Activated naive CD8-positive, alpha-beta T cell treated with anti-CD3 and anti-CD28 coated beads, Interleukin-2, amount 50 U/mL, for 24 hours (primary cell): ENCODE measurements at places on chromosomes 12 and 14.

GRCh38 chr14:33347796-33348195 lies 409.1 kb downstream of the NPAS3 start:
- no peak overlapping the region for H3K27ac ChIP-seq
- no peaks in the 10 kb centered on the region for H3K36me3 ChIP-seq
- no peak for DNase-seq

DNA sequence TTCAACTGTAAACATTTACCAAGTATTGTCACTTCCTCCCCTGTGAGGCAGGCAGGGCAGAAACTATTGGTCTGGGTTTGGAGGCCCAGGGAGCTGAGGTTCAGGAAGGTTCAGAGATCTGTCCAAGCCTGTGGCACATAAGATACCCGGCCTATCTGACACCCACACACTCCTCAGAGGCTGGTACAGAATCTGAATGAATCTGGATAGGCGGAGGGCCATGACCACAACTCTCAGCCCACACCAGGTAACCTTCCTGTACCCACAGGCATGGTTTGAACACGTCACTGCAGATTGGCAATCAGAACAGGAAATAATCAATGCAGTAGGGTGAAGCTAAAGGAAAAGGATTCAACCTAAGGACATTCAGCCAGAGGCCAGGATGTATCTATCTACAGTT lies 92.8 kb upstream of the TMCC3 start:
- H3K27ac ChIP-seq = no peak overlapping the region
- H3K27me3 ChIP-seq = peaks cover 7% of the 10 kb centered on the region
- DNase-seq = no peak
- H3K36me3 ChIP-seq = no peaks in the 10 kb centered on the region

GRCh38 chr14:59675394-59675793 lies 98.8 kb upstream of the CCDC175 start:
- H3K4me3 ChIP-seq = no peak overlapping the region
- no peaks in the 10 kb centered on the region for H3K36me3 ChIP-seq
- H3K27ac ChIP-seq = no peak overlapping the region
- peaks cover 7% of the 10 kb centered on the region for H3K27me3 ChIP-seq
- no peaks in the 10 kb centered on the region for H3K4me1 ChIP-seq

DNA sequence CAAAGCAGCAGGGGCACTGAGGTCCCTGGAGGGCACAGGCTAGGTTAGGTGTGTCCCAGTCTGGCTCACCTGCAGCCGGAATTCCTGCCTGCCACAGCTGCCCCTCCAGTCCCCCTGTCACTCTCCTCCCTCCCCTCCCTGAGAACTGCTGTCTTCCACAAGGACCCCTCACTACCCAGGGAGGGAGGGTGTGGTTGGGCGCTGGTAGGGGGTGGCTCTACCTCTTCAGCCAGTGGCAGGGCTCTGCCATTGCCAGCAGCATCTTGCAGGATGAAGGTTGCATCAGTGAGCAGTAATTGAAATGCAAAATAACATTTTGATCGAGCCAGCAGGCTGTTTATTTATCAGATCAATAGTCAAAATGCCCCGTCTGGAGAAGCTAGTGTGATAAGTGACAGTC lies 45.7 kb downstream of the ESRRB start:
- H3K27ac ChIP-seq = no peak overlapping the region
- peaks cover 8% of the 10 kb centered on the region for H3K27me3 ChIP-seq
- DNase-seq = no peak
- no peak overlapping the region for H3K4me3 ChIP-seq
- no peaks in the 10 kb centered on the region for H3K4me1 ChIP-seq

DNA sequence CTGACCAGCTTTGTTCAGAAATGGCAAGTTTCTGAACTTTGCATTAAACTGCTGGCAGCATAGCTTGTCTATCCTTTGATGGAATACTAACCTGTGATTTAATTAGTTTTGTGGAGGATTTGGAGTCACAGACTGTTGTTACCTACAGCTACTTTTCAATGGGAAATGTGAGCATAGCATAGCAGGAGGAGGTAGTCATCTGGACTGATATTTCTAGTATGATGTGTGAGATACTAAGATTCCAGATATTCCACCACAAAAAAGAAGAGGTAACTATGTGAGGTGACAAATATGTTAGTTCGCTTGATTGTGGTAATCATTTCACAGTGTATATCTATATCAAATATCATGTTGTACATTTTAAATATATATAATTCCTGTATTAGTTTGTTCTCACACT lies 833.0 kb downstream of the SLC6A15 start:
- H3K27me3 ChIP-seq = no peaks in the 10 kb centered on the region
- DNase-seq = no peak
- no peak overlapping the region for H3K4me3 ChIP-seq
- no peaks in the 10 kb centered on the region for H3K36me3 ChIP-seq
- H3K27ac ChIP-seq = no peak overlapping the region
